ENCODE measurements at places on chromosomes 3 and 15. TPM values are rescaled to one million over a fixed set of nuclear protein-coding genes. Genes with fewer than 3 reads are reported as not detected.

The ZNF80 gene
- 0.22 TPM for total RNA-seq

GRCh38 chr15:92069308-92070250 lies 216.1 kb downstream of the SLCO3A1 start:
- H3K4me3 ChIP-seq = peak overlapping the region; percentile 65
- H3K36me3 ChIP-seq = no peaks in the 10 kb centered on the region
- H3K4me1 ChIP-seq = peaks cover 45% of the 10 kb centered on the region
- peak overlapping the region; percentile 61 for H3K27ac ChIP-seq

DNA sequence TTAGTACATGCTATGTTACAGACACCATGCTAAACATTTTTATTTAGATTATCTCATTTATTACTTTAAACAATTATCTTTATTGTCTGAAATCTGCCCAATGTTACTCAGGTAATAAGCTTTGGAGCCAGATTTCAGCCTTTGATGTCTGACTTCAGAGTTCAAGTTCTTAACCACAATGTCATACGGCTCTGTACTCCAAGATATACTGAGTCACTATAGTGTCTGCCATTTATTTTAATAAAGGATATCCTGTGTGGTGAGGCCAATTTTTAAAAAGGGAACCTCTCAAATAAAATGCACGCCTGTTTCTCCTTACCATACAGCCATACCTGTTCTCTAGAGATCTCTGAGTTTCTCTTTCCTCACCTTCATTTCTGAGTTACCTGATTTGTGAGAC lies 193.1 kb downstream of the EPHA3 start:
- DNase-seq = no peak
- H3K4me3 ChIP-seq = no peak overlapping the region
- H3K4me1 ChIP-seq = no peaks in the 10 kb centered on the region

DNA sequence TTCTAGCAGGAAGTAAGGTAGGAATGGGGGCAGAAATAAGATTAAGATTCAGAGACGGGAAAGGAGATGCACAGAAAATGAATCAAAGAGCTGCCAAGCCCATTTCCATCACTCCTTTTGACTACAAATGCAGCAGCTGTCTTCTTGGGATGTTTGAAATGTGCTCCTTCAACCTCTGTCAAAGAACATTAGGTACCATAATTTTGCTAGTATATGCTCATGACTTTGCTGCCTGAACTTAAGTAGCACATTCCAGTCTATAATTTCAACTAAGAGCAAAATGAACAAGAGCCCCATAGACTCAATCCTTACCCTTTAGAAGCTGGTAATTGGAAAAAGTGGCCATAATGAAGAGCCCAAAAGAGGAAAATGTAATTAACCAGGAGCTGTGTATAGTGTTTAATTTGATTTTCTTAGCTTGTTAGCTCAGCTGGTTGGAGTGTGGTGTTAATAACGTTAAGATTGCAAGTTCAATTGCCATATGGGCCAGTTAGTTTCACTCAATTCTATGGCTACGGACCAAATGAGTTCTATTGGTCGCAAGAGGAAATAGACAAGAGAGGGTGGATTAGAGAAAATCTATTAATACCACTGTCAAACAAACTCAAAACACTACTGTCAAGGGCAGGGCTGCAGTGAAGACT lies 349.9 kb downstream of the ZBBX start:
- H3K4me1 ChIP-seq = no peaks in the 10 kb centered on the region
- H3K36me3 ChIP-seq = no peaks in the 10 kb centered on the region
- DNase-seq = no peak
- H3K27ac ChIP-seq = no peak overlapping the region
- H3K4me3 ChIP-seq = no peak overlapping the region

DNA sequence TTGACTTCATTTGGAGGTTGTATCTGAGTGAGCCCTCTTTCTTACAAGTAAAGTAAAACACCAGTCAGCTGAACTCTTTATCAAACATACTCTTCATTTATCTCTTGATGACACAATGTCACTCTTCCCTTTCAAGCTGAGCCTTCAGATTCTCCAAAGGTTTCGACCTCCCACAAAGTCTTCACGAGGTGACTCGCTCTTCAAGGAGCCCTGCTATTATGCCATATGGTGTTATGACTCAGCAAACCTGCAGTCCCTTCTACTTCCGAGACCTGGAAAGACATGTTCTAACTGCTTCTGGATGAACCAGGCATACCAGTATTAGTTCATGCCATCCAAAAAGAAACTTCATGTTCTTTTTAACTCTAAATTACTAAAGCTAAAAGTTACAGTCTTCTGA lies 23.1 kb downstream of the AADAC start:
- H3K4me1 ChIP-seq = peaks cover 6% of the 10 kb centered on the region
- peaks cover 21% of the 10 kb centered on the region for H3K27me3 ChIP-seq
- no peaks in the 10 kb centered on the region for H3K36me3 ChIP-seq
- no peak overlapping the region for H3K4me3 ChIP-seq

GRCh38 chr3:102189956-102190723 lies 244.7 kb upstream of the ZPLD1 start:
- no peaks in the 10 kb centered on the region for H3K27me3 ChIP-seq
- no peak for DNase-seq
- peaks cover 2% of the 10 kb centered on the region for H3K36me3 ChIP-seq
- no peak overlapping the region for H3K4me3 ChIP-seq

- H3K27me3 ChIP-seq = peaks cover 11% of the 10 kb centered on the region
- H3K4me3 ChIP-seq = no peak overlapping the region
- no peaks in the 10 kb centered on the region for H3K36me3 ChIP-seq
- H3K27ac ChIP-seq = no peak overlapping the region
- no peaks in the 10 kb centered on the region for H3K4me1 ChIP-seq
Measured at GRCh38 chr15:74228723-74229081, 7.4 kb upstream of the CCDC33 start.

GRCh38 chr3:44848634-44849033 lies 13.1 kb upstream of the TMEM42 start:
- H3K27me3 ChIP-seq = no peaks in the 10 kb centered on the region
- no peak overlapping the region for H3K4me3 ChIP-seq
- H3K4me1 ChIP-seq = no peaks in the 10 kb centered on the region
- H3K36me3 ChIP-seq = peaks cover 41% of the 10 kb centered on the region
- DNase-seq = no peak

GRCh38 chr3:174098746-174099145 lies 701.2 kb downstream of the NLGN1 start:
- H3K27ac ChIP-seq = no peak overlapping the region
- no peak overlapping the region for H3K4me3 ChIP-seq
- no peaks in the 10 kb centered on the region for H3K27me3 ChIP-seq
- H3K4me1 ChIP-seq = no peaks in the 10 kb centered on the region
- DNase-seq = no peak

DNA sequence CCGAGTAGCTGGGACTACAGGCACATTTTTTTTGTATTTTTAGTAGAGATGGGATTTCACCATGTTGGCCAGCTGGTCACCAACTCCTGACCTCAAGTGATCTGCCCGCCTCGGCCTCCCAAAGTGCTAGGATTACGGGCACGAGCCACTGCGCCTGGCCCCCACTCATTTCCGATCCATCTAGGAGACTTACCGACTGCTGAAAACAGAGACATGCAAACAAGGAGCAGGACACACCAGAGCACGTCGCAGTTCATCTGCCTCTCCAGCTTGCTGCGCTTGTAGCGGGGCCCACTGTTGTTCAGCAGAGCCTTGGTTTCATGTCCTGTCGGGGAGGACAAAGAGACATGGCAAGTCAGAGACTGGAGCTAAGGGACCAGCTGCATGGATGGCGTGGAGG lies 137.4 kb downstream of the ATP10A start:
- H3K27me3 ChIP-seq = no peaks in the 10 kb centered on the region
- H3K4me3 ChIP-seq = no peak overlapping the region
- H3K4me1 ChIP-seq = no peaks in the 10 kb centered on the region
- peaks cover 17% of the 10 kb centered on the region for H3K36me3 ChIP-seq

DNA sequence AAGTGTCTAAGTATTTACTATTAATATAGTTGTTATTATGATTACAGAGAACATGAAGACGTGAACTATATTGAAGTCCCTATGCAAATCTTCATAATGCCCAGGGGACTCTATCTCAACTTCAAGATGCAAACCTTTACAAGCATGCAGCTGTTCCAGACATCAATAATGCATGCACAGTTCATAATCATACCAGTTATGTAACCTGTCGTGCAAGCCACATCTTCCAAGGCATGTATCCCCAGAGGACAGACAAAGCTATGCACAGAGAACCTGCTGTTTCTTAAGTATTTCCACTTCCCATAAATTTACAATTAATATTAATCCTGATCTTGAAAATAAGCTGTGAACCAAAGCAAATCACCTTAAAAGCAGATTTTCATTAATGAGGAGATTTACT lies 534.1 kb downstream of the TUSC7 start:
- no peaks in the 10 kb centered on the region for H3K4me1 ChIP-seq
- no peaks in the 10 kb centered on the region for H3K27me3 ChIP-seq
- no peaks in the 10 kb centered on the region for H3K36me3 ChIP-seq
- H3K27ac ChIP-seq = no peak overlapping the region

DNA sequence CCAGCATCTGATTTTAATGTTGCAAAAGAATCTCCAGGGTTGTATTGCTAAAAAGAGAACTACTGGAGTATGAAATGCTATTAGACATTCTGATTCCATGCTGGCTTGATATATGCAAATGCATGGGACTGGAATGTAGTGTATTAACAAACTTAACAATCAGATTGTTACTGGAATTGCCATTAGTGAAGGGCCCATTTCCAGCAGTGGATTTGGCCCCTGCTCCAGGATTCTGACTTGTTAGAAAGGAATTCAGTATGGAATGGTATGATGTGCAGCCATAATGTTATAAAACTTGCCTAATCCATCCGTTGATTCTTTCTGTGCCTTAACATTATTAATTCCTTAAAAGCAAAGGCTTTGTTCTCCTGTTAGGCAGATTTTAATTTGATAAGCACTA lies 7.9 kb downstream of the ARRDC4 start:
- peaks cover 3% of the 10 kb centered on the region for H3K4me1 ChIP-seq
- no peak overlapping the region for H3K4me3 ChIP-seq
- DNase-seq = no peak
- peaks cover 5% of the 10 kb centered on the region for H3K27me3 ChIP-seq

- no peak overlapping the region for H3K27ac ChIP-seq
- peaks cover 21% of the 10 kb centered on the region for H3K4me1 ChIP-seq
- H3K36me3 ChIP-seq = peaks cover 6% of the 10 kb centered on the region
- no peak overlapping the region for H3K4me3 ChIP-seq
- H3K27me3 ChIP-seq = peaks cover 2% of the 10 kb centered on the region
- no peak for DNase-seq
Measured at GRCh38 chr3:183818041-183818620, 7.2 kb downstream of the MAP6D1 start.

GRCh38 chr3:101950510-101950909 lies 101.2 kb downstream of the NFKBIZ start:
- peaks cover 9% of the 10 kb centered on the region for H3K36me3 ChIP-seq
- peaks cover 2% of the 10 kb centered on the region for H3K27me3 ChIP-seq
- no peak overlapping the region for H3K4me3 ChIP-seq
- peaks cover 27% of the 10 kb centered on the region for H3K4me1 ChIP-seq
- H3K27ac ChIP-seq = peak overlapping the region; percentile 1
- DNase-seq = no peak

DNA sequence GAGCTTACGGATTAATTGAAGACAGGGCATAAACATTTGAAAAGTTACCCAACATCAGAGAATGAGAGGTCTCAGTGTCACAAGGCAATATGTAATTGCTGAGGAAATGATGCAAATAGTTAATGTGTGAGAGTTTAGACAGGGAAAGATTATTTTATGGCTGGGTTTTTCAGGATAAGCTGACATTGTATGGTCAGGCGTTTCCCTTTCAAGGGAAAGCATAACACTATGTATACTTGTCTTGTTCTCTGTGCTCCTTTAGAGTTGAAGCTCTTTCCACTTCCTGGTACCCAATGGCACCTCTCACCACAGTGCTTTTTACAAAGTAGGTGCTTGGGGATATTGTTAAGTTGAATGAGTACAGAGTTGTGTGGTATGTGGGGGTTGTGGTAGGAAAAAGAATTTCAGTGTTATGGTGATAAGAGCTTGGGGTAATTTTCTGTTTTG lies 19.9 kb downstream of the IQGAP1 start:
- H3K36me3 ChIP-seq = peaks cover 20% of the 10 kb centered on the region
- peak overlapping the region; percentile 83 for H3K27ac ChIP-seq
- H3K4me1 ChIP-seq = peaks cover 74% of the 10 kb centered on the region
- H3K4me3 ChIP-seq = peak overlapping the region; percentile 16
- H3K27me3 ChIP-seq = no peaks in the 10 kb centered on the region

- no peak within 1 kb of the TSS for H3K4me3 ChIP-seq
- H3K36me3 ChIP-seq = peaks cover 44% of the 10 kb centered on the region
- no peaks in the 10 kb centered on the region for H3K27me3 ChIP-seq
- no peak within 1 kb of the TSS for H3K27ac ChIP-seq
Measured at GRCh38 chr3:36992806-36993325, at the start of gene EPM2AIP1. EPM2AIP1 (minus strand) TSS chr3:36993131; CDS start chr3:36993077, 54 bp downstream.

GRCh38 chr3:142987707-142988106 lies 13.7 kb upstream of the U2SURP start:
- H3K36me3 ChIP-seq = no peaks in the 10 kb centered on the region
- no peak for DNase-seq
- H3K4me3 ChIP-seq = no peak overlapping the region
- H3K27me3 ChIP-seq = peaks cover 16% of the 10 kb centered on the region

All from activated T-helper 1 cell treated with anti-CD3 and anti-CD28 coated beads, Interleukin-12 subunit alpha, Interleukin-12 subunit beta, Interleukin-2, Interleukin-4 antibody, amounts not matched to agents 30 ng/mL and 10 ng/mL and 1 ng/mL, durations not matched to agents 14 hours and 24 hours and 36 hours (primary cell).